ENCODE measurements at places on chromosomes 5 and 9. TPM values are rescaled to one million over a fixed set of nuclear protein-coding genes. Genes with fewer than 3 reads are reported as not detected.

GRCh38 chr9:5493679-5494511 is 16.4 kb upstream of the PDCD1LG2 start:
- no peak overlapping the region for H3K4me3 ChIP-seq
- no peaks in the 10 kb centered on the region for H3K36me3 ChIP-seq
- no peak overlapping the region for H3K27ac ChIP-seq
- DNase-seq = no peak

The FAM221B gene
- polyA plus RNA-seq = not detected

DNA sequence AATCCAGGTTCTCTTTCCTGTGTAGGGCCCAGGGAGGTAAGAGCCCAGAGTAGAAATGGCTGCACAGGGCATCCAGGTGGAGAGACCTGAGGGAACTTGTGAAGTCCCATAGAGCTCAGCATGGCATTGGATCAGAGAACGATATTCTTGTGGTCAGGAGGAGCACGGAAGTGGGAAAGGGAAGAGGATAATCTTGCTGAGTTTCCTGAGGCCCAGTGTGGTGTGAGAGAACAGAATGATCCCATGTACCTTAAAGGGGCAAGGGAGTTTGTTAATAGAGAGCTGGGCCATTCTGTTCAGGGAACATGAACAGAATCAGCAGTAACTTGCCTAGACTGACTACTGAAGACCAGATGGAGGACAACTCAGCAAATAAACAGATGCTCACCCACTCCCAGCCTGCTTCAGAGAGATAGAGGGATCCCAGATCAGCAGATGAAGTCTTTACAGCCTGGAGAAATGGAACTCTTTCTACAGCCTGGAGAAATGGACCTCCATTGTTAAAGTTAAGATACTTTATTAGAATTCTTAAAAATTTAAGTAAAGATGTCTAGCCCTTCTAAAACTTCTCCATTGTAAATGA is 119.7 kb upstream of the ELL2 start:
- H3K36me3 ChIP-seq = no peaks in the 10 kb centered on the region
- no peak overlapping the region for H3K27ac ChIP-seq
- H3K4me1 ChIP-seq = no peaks in the 10 kb centered on the region

- H3K4me1 ChIP-seq = no peaks in the 10 kb centered on the region
- H3K36me3 ChIP-seq = no peaks in the 10 kb centered on the region
- H3K27ac ChIP-seq = no peak overlapping the region
Observed at GRCh38 chr9:72675586-72675985, 154.2 kb downstream of the TMC1 start.

- H3K4me1 ChIP-seq = peaks cover 5% of the 10 kb centered on the region
- H3K36me3 ChIP-seq = no peaks in the 10 kb centered on the region
- no peak overlapping the region for H3K4me3 ChIP-seq
- no peak for DNase-seq
Observed at GRCh38 chr5:124696898-124697297, 49.5 kb downstream of the ZNF608 start.

DNA sequence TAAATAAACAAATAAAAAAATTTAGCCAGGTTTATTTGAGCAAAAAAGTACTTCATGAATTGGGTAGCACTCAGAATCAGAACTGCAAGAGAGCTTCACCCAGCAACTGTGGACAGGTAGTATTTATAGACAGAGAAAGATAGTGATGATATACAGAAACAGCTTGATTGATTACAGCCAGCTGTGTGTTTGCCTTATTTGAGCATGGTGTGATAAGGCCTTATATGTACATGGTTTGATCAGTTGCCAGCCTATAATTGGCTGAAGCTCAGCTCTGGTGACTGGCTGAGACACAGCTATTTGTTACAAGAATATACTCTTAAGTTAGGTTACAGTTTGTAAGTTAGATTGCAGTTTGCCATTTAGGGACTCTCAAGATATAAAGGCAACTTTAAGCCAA is 34.3 kb upstream of the ARL15 start:
- H3K27ac ChIP-seq = no peak overlapping the region
- no peaks in the 10 kb centered on the region for H3K27me3 ChIP-seq
- no peak overlapping the region for H3K4me3 ChIP-seq

DNA sequence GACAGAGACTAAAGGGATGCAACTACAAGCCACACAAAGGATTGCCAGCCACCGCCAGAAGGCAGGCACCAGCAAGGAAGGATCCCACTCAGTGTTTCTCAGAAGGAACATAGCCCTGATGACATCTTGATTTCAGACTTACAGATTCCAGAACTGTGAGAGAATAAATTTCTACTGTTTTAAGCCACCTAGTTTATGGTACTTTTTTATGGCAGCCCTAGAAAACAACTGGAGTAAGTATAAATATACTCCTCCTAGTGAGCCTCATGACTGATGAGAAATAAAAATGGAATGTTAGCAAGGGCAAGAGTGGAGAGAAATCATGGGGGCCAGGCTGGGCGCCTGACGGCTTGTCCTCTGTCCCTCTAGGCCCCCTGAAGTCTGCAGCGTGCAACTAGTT is 307.3 kb downstream of the PIK3R1 start:
- no peak for DNase-seq
- H3K27ac ChIP-seq = no peak overlapping the region
- H3K4me1 ChIP-seq = no peaks in the 10 kb centered on the region
- H3K4me3 ChIP-seq = no peak overlapping the region

- H3K27me3 ChIP-seq = no peaks in the 10 kb centered on the region
- no peaks in the 10 kb centered on the region for H3K4me1 ChIP-seq
Observed at GRCh38 chr9:124370896-124371582, 44.2 kb downstream of the PSMB7 start.

DNA sequence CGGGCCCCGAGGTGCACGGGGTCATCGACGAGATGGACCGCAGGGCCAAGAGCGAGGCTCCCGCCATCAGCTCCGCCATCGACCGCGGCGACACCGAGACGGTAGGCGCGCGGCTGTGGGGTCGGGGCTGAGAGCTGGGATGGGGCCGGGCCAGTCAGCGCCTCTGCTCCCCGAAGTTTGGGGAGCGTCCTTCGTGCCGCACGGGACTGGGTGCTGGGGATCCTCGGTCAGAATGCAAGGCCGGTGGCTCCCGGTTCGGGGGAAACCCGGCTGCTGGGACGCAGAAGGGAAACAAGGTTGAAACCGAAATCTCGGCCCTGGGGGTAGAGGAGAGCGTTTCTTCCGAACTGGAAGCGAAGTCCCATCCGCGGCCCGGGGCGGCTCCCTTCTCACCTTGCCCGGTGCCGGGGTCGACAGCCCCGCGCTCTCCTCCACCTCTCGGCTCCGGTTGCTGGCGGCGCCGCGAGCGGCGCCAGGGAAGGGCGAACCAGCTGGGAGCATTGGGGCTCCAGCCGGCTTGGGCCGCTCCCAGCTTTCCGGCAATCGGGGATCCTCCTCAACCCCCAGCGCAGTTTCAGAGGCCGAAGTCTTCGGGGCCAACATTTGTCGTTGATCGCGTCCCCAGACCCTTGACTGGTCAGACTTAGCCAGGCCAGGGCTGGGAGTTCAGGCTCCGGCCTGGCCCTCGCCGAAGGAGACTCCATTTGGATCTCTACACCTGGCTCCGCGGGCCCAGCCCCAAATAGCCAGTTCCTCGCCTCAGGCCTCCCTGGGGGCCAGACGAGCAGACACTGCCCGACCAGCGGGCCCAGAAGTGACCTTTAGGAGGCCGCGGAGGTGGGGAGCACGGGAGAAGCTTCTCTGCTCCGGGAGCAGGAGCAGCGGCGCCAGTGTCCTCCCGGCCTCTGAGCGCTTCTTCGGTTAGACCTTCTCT is 1.1 kb downstream of the LHX2 start:
- no peaks in the 10 kb centered on the region for H3K4me1 ChIP-seq
- H3K4me3 ChIP-seq = no peak overlapping the region
- no peaks in the 10 kb centered on the region for H3K27me3 ChIP-seq
- H3K36me3 ChIP-seq = no peaks in the 10 kb centered on the region
- DNase-seq = peak; percentile 76
- H3K27ac ChIP-seq = no peak overlapping the region

The DMRT3 gene
- polyA plus RNA-seq = not detected

DNA sequence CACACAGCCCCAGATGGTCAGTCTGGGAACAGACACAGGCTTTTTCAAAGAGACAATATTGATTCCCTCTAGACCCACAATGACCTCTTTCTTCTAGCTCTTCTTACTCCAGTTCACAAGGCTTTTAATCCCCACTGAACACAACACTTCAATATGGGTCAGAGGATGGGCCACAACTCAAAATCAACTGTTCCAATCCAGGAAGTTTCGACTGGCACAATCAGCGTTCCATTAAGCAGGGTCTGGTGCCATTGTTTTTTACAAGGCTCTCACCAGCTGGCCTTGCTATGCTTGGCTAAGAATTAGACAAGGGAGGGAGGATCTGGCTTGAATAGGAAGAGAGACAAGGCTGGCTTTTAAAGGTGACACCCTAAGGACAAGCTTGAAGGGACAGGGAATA is 199.4 kb upstream of the SLC24A2 start:
- H3K4me3 ChIP-seq = no peak overlapping the region
- no peak for DNase-seq
- H3K36me3 ChIP-seq = no peaks in the 10 kb centered on the region
- H3K27me3 ChIP-seq = no peaks in the 10 kb centered on the region
- no peak overlapping the region for H3K27ac ChIP-seq
- H3K4me1 ChIP-seq = no peaks in the 10 kb centered on the region

The QRFP gene
- not detected for polyA plus RNA-seq

The HAVCR2 gene
- 2.3 TPM for polyA plus RNA-seq

DNA sequence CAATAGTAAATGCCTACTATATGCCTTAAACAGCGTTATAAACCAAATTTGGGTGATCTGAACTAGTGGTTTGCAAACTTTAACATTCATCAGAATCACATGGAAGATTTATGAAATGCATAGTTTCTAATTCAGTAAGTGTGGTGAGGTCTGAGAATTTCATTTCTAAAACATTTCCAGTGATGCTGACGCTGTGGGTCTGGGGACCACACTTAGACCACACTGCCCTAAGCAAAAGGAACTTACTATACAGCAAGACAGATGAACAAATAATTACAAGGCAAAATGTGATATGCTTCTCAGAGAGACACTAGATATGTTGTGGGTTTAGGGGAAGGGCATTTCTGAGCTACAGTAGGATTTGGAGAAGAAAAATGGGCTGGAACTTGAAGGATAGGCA is 72.6 kb downstream of the OXCT1 start:
- H3K27ac ChIP-seq = no peak overlapping the region
- peaks cover 4% of the 10 kb centered on the region for H3K4me1 ChIP-seq
- no peak for DNase-seq
- no peak overlapping the region for H3K4me3 ChIP-seq
- no peaks in the 10 kb centered on the region for H3K27me3 ChIP-seq

GRCh38 chr5:143244000-143244736 is 159.3 kb downstream of the NR3C1 start:
- H3K36me3 ChIP-seq = no peaks in the 10 kb centered on the region
- no peak overlapping the region for H3K4me3 ChIP-seq
- peak overlapping the region; percentile 88 for H3K27ac ChIP-seq
- peaks cover 2% of the 10 kb centered on the region for H3K4me1 ChIP-seq
- H3K27me3 ChIP-seq = no peaks in the 10 kb centered on the region

DNA sequence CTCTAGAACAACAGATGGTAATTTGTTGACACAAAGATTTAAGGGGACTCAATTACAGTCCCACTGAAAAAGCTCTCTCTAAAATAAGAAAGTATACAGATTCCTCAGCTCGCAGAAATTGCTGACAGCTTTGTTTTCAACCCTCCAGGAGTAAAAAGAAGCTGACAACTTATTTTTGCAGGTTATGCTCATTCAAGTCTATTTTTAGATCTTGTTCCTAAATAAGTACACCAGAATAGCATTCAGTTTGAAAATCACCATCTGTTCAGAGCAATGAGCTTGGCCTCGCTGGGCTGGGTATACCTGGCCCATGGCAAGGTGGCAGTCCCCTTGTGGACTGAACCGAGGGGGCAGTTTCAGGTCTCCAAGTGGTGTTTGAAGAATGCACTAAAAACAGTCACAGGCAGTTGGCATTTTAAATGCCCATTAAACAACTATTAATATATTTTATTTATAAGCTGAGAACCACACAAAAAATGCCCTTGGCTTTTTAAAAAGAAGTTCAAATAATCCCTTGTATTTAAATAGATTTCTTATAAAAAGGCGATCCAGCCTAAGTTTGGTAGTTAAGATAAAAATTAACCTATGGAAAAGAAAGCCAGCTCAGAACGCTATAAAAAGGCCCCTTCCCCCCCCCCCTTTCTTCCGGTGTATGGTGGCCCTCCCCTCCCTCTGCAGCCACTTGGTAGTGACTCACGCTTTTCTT is 169.2 kb downstream of the AUH start:
- H3K36me3 ChIP-seq = no peaks in the 10 kb centered on the region
- DNase-seq = peak; percentile 48
- no peak overlapping the region for H3K4me3 ChIP-seq
- no peaks in the 10 kb centered on the region for H3K27me3 ChIP-seq
- peak overlapping the region; percentile 92 for H3K27ac ChIP-seq

- no peak overlapping the region for H3K4me3 ChIP-seq
- H3K27me3 ChIP-seq = no peaks in the 10 kb centered on the region
- H3K27ac ChIP-seq = no peak overlapping the region
- no peaks in the 10 kb centered on the region for H3K36me3 ChIP-seq
Observed at GRCh38 chr5:93831449-93831848, 90.0 kb upstream of the POU5F2 start.

DNA sequence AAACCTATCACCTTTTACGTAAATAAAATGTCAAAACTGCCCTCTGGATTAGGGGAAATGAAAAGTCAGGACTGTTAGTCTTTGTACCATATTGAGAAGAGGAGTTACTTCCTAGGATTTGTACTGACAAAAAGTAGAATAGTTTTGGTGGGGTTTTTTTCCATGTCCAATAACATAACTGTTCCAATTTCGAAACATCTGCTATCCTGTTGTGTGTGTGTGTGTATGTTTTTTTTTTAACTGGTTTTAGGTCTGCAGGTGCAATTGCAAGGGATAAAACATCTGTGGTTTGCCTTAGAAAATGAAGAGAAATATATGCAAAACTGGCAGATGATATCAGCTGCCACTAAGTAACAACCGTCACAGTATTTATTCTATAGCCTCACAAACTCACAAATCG is 506.8 kb downstream of the NFIB start:
- no peaks in the 10 kb centered on the region for H3K4me1 ChIP-seq
- no peaks in the 10 kb centered on the region for H3K36me3 ChIP-seq
- H3K4me3 ChIP-seq = no peak overlapping the region

- H3K4me1 ChIP-seq = peaks cover 4% of the 10 kb centered on the region
- H3K36me3 ChIP-seq = no peaks in the 10 kb centered on the region
- H3K27me3 ChIP-seq = no peaks in the 10 kb centered on the region
- H3K27ac ChIP-seq = no peak overlapping the region
Observed at GRCh38 chr5:147450606-147451005, 59.3 kb downstream of the DPYSL3 start.

- no peaks in the 10 kb centered on the region for H3K4me1 ChIP-seq
- no peak overlapping the region for H3K4me3 ChIP-seq
- DNase-seq = no peak
- H3K27me3 ChIP-seq = no peaks in the 10 kb centered on the region
- H3K36me3 ChIP-seq = no peaks in the 10 kb centered on the region
Observed at GRCh38 chr9:108049671-108050494, 560.3 kb upstream of the KLF4 start.
